ENCODE measurements at places on chromosomes 7 and 10. TPM values are rescaled to one million over a fixed set of nuclear protein-coding genes. Genes with fewer than 3 reads are reported as not detected.

GRCh38 chr7:88003581-88003980 lies 69.5 kb downstream of the ADAM22 start:
- DNase-seq, result no peak

- DNase-seq, result no peak
Measured at GRCh38 chr10:35435824-35436223, 99.5 kb downstream of the CCNY start.

DNA sequence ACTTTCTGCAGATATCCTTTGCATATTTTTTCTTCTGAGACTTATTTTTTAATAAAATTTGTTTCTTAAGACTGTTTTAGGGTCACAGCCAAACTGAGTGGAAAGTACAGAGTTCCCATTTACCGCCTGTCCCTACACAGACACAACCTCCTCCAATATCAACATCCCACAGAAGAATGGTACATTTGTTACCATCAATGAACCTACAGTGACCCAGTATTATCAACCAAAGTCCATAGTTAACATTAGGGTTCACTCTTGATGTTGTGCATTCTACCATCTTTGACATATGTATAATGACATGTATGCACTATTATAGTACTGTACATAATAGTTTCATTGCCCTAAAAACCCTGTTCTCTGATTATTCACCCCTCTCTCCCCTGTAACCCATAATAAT lies 14.6 kb upstream of the REEP3 start:
- no peak for DNase-seq

DNA sequence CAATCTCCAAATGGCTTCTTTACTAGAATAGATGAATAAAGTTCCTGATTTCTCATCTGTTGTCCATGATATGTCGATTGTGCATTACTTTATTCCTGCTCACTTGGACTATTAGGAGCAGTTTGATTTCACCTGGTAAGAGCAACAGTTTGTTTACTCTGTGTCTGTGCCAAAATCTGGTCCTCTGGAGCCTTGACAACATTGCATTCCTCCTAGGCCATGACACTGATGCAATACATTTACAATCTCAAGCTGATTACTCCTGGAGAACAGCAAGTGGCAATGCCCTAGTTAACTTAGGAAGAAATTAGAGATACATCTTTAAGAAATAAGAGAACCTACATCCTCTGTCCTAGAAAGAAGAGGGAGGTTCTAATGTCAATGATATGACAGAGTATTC lies 71.8 kb downstream of the SGCE start:
- no peak for DNase-seq

The MXI1 gene
- total RNA-seq, result 27.5 TPM

All from activated naive CD4-positive, alpha-beta T cell treated with anti-CD3 and anti-CD28 coated beads for 36 hours (primary cell).